Pancreas (tissue), 10 donors: ENCODE measurements at places on chromosomes 11 and 22. TPM values are rescaled to one million over a fixed set of nuclear protein-coding genes. Genes with fewer than 3 reads are reported as not detected.

DNA sequence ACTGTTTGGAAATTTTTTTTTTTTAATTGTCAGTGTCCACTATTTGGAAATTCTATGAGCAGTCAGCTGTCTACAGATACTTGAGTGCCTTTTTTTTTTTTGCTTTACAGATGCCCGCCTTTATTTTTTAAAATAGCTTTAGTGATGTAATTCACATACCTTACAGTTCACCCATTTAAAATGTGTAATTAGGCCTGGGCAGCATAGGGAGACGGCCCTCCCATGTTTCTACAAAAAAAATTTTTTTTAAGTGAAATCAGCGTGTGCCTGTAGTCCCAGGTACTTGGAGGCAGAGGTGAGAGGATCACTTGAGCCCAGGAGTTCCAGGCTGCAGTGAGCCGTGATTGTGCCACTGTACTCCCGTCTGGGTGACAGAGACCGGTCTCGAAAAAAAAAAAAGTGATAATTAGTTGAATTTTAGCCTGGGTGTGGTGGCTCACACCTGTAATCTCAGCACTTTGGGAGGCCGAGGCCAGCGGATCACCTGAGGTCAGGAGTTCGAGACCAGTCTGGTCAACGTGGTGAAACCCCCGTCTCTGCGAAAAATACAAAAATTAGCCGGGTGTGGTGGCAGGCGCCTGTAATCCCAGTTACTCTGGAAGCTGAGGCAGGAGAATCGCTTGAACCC is 1.5 kb downstream of the ZNF143 start:
- no peaks in the 10 kb centered on the region for H3K36me3 ChIP-seq
- H3K4me3 ChIP-seq, result no peak overlapping the region
- peak overlapping the region; percentile 97 for H3K27ac ChIP-seq
- H3K4me1 ChIP-seq, result no peaks in the 10 kb centered on the region

The IL10RA gene
- 2.4 TPM for polyA plus RNA-seq

DNA sequence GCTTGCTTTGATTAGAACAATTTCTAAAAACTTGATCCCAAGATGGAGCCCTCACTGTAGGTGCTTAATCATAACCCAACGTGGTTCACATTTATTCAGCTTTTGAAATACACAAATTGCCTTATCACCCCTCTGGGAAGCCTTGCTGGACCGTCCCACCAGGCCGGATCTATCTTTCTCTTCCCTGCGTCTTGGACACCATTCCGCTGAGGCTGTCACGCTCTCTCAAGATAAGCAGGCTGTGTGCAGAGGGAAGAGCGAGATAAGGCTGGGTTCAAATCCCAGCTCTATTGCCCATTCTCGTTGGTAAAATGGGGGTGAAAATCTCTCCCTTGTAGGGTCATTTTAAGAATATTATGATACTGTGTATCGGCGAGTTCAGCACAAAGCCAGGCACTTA is 20.5 kb upstream of the TP53I11 start:
- no peaks in the 10 kb centered on the region for H3K36me3 ChIP-seq
- no peaks in the 10 kb centered on the region for H3K27me3 ChIP-seq
- H3K27ac ChIP-seq, result no peak overlapping the region

GRCh38 chr11:101129203-101129943 is at the start of gene PGR:
Gene PGR, minus strand, starts transcription at chr11:101129813. Its CDS starts 743 bp downstream, at chr11:101129070.
- DNase-seq, result peak; percentile 15
- H3K4me3 ChIP-seq, result no peak within 1 kb of the TSS
- no peaks in the 10 kb centered on the region for H3K36me3 ChIP-seq
- peaks cover 5% of the 10 kb centered on the region for H3K27me3 ChIP-seq
- no peaks in the 10 kb centered on the region for H3K4me1 ChIP-seq

The RHOD gene
- 45.8 TPM for polyA plus RNA-seq

The KCNC1 gene
- 0.49 TPM for polyA plus RNA-seq

DNA sequence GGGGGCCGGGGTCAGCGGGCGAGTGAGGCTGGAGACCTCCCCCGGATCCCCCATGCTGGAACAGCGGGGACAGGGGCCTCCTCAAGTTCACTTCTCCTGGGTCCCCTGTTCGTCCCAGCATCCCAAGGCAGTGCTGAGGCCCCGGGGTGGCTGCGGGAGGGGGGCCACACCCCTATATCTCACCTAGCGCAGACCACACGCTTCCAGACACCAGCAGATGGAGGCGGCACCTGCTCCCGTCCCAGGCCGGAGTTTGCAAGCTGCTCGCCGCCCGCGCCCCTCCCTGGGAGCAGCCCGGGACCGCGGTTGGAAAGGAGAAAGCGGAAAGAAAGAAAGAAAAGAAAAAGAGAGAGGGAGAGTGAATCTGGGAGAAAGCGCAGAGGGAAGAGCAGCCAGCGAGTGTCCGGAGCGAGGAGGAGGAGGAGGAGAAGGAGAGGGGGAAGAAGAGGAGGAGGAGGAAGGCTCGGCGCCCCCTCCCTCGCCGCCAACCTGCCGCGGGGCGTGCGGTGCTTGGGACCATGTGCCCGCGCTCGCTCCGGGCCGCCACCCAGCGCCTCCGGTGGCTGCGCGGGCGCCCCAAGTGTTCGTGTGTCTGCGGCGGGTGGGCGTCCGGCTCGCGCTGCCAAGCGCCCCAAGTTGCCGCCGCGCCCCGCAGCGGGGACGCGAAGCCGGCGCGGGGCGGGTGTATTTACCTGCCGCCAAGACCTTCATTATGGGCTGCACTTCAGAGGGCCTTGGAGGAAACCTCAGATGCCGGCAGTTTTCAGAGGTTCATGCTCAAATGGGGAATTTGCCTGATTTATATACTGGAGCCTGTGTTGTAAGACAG is at the start of gene LIF:
Gene LIF (minus strand): TSS at position 775 of the 829 bp plus-strand sequence. CDS start 64 bp downstream, at position 711.
- no peaks in the 10 kb centered on the region for H3K4me1 ChIP-seq

The GLYAT gene
- not detected for polyA plus RNA-seq
